ENCODE measurements at places on chromosomes 7 and 10.
A peak's percentile ranks its signal among the peaks of the same experiment; 100 is the strongest.

- no peak for DNase-seq
Observed at GRCh38 chr10:76411729-76412435, 980.5 kb downstream of the LRMDA start.

GRCh38 chr10:43444323-43444722, 7.4 kb downstream of the ZNF487 start:
- DNase-seq: no peak

DNA sequence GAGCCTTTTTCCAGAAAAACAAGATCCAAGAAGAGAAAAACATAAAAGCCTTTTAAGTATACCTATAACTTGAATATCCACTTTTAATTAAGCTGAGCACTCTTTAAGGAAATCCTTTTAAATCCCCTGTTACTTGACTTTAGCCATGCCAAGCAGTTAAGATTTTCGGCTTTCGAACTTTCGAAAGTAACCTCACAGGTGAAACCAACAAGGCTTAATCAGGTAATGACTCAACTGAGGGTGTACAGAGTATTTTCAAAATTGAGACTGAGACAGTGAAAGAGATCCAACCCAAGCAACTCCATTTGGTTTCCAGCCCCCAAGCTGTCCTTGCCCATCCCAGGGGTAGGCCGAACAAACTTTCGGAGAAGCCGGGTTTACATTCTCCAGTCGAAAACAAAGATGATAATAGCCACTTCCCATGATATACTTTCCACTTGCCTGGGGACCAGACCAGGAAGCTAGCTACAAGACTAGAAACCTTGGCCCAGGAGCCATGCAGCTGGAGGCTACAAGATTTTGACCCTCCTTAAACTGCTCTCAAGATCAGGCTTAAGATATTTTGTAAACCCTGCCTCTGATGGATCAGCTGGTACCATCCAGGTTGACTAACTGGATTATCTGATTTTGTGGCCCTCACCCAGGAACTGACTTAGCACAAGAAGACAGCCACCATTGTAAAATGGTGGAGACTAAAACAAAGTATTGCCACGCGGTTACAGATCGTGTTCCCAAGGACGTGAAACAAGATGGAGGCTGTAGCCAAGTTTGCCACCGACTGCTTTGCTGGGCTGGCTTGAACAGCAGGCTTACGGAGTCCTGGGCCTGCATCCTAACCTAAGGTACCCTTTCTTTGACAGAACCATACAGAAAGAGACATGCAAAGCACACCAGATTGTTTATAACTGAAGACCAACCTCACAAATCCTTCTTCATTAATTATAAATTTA, 32.3 kb downstream of the C1GALT1 start:
- no peak for DNase-seq

GRCh38 chr10:32882076-32882475, 76.0 kb downstream of the ITGB1 start:
- DNase-seq: no peak

DNA sequence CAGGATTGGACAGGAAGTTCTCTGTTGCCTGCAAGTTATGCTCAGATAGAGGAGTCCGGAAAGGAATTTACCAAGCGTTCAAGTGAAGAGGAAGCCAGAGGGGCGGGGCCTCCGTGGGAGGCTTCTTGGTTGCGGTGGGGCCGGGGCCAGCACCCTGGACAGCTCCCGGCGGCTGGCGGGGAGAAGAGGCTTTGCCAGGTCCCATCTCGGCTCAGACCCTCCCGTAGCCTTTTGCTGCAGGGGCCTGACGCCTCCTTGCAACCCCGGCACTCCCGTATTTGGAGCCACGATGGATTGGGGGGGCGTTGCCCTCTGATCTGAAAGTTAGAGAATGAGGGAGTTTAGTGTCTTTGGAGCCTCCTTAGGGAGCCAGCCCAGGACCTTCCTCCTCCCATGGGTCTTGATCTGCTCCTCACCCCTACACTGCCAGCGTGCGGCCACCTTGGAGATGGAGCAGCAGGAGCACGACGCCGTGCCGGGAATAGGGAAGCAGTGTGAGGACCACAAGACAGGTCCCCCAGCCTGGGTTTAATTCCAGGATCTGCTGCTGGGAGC, 3.1 kb upstream of the SLC18A3 start:
- DNase-seq: peak; percentile 82

- DNase-seq: no peak
Observed at GRCh38 chr7:74586258-74587175, 71.0 kb upstream of the GTF2I start.

- DNase-seq: no peak
Observed at GRCh38 chr7:111268941-111269340, 178.0 kb downstream of the LRRN3 start.

DNA sequence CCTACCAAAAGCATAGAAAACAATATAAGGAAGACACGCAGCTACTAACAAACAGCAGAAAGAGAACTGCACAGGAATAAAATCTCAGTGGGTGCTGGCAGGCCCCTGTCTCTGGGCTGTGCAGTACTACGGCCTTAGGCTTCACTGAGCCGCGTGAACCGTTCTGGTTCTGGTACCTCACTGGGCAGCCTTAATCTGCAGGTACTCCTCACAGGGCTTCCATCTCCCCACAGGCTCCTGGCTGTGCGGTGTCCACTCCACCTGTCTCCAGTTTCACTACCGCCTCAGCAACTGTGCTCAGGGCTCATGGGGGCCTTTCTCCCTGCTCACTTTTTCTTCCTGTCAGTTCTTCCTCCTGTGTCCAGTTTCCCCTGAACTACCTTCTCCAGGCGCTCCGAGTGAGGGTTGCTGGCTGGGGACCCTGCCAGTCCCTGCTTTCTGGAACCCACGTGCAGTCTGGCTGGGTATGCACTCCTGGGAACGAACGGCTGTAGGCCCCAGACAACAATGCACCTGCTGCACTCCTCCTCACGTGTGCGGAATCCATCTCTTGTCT, 75.7 kb downstream of the VIPR2 start:
- no peak for DNase-seq

DNA sequence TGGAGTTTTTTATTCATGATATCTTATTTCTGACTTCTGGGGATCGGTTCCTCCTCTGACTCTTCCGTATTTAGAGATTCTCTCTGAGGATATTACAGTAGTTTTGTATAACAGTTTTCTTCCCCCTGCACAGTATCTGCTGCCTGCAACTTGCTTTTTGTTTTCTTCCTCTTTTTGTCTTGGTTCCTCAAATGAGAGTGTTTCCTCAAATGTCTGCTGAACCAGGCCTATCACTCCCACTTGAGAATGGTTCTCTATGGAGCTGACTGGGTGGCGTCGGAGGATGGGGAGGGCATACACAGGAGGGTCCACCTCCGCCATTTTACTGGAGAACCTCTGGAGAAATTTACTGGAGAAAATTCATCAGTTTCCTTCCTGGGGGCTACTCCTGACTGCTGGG, 27.7 kb downstream of the ARHGAP22 start:
- peak; percentile 91 for DNase-seq

DNA sequence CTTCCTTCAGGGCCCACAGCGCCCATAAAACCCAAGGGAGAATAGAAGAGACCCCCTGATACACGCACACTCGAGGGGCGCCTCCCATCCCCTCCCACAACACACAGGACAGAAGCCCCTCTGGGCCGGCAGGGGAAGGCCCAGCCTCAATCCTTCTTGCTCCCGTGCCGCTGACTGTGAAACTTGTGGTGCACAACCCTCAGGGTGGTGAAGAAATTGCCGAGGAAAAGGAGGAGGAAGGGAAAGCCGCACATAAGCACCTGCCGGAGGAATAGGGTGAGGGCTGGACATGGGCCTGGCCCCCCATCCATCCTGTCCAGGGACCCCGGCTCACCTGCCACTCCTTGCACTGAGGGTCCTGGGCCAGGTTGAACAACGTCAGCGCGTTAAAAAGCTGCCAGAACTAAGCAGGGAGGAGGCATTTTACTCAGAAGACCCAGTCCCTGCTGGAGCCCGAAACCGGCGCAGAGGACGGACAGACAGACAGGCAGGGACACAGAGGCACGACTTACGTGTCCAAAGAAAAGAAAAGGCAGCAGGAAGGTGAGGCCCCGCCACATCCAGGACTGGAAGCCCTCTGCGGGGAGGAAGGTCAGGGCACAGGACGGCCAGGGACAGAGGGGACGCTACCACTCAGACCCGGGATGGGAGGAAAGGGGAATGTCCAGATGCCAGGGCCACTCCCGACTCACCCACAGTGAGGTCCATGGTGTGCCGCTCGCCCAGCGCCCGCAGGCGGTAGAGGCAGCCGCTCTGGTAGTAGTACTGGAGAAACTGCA, 7.2 kb downstream of the TMEM120A start:
- no peak for DNase-seq

Data from inflammatory macrophage (primary cell).